ENCODE measurements at places on chromosomes 6 and 20.

GRCh38 chr6:110217266-110217665 lies 37.0 kb downstream of the CDC40 start:
- DNase-seq, result no peak

GRCh38 chr6:99611148-99611547 lies 4.5 kb downstream of the PRDM13 start:
- DNase-seq, result no peak

DNA sequence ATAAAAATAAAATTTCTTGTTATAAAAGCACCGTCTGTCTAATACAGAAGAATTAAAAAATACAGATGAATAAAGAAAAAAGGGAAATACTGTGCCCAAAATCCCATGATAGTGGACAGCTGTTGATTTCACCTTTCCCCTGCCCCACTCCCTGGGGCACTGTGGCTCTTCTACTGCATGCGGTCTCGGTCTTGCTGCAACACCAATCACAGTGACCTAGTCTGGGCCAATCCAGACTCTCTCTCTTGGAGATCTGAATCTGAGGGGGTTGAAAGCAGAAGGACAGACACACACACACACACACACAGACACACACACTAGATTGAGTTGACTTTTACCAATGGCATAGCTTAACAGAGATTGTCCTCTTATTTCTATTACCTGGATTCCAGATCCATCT lies 70.5 kb upstream of the FYN start:
- no peak for DNase-seq

DNA sequence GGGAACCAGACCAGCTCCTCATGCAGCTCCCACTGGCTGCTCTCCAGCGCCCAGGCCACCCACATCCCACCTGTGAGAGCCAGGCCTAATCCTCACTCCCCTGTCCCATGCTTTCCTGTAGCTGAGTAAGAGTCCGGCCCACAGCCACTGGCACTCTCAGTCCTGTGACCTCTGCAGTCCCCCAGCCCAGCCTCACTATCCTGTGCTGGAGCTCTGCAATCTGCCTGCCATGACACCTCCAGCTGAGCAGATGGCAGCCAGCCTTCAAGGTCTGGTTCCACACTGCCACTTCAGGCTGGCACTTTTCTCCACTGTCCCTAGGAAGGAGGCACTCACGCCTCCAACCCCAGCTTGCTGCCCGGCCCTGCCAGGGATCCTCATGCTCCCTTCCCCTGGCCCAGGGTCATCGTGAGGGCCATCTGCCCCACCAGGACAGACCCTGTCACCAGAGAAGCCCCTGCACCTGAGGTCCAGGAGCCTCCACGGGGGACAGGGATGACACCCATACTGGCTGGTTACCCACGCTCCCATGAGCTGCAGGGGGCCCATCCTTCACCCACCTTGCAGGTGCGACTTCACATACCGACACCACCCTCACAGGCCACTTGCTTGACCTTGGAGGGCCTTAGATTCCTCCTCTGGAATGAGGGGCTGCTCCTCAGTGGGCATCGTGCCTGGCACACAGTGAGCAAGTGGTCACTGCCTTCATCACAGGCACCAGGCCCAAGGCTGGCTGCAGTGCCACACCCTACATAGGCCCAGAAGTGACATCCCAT lies 100.1 kb downstream of the ASXL1 start:
- no peak for DNase-seq

DNA sequence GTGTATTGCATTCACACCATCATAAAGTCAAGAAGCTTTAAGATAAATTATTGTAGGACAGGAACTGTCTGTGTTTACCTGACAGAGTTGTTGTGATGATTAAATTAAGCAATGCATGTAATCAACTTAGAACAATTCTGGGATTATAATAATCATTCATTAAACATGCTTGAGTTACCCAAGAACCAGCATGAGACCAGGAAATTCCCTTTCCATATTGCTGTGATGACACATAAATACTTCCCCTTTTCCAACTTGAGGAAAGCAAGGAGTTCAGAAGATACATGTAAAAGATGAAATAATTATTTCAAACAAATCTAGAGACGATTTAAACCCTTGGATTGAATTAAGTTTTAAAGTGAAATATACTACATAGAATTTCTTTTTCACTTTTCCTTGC lies 404.4 kb downstream of the GJA1 start:
- no peak for DNase-seq

DNA sequence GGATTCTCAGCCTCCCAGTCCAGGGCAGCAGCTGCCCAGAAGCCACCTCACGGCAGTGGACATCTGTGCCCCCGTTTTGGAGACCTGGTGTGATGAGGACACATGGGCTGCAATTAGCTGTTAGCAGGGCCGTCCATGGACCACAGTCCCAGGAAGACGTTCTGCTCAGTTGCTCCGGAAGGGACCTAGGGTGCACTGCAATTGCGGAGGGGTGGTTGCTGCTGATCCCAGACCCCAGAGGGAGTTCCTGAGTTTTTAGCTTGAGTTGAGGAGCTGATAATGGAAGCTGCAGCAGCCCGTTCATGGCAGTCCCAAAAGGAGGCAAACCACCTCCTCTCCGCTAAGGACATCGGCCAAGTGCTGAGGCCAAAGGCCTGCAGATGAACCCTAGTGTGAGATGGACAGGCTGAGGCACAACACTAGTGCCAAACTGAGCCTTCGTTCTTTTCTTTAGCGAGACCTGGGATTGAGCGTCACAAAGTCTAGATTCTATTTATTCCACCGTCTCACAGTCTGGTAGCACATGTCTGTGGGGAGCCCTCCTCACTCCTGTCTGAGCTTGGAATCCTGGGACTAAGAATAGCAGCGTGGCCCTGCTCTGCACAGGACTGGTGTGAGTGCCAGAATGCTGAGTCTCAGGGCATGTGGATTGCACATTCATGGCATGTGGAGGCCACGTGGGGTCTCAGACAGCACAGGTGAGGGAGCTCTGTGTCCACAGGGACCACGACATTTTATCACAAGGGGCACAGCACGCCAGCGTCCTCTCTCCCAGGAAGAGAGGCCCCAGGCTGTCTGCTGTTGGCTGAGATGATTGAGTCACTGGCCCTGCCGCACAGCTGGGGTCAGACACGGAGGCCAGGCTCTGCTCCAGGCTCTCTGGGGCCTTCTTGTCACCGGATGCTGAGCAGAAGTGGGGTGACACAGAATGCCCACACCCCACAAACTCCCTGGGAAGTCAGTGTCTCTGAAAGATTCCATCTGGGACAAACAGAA lies 113.4 kb downstream of the PSMB1 start:
- no peak for DNase-seq

- no peak for DNase-seq
These were observed 24.4 kb downstream of the TBC1D20 start for GRCh38 chr20:437787-438486.

GRCh38 chr6:113433335-113433991 lies 423.7 kb upstream of the MARCKS start:
- DNase-seq, result no peak

- no peak for DNase-seq
These were observed 618.9 kb downstream of the HACE1 start for GRCh38 chr6:104240865-104241264.

- no peak for DNase-seq
These were observed 252.7 kb downstream of the UST start for GRCh38 chr6:148999501-148999900.

GRCh38 chr6:27209659-27210269 lies 37.7 kb upstream of the PRSS16 start:
- no peak for DNase-seq

DNA sequence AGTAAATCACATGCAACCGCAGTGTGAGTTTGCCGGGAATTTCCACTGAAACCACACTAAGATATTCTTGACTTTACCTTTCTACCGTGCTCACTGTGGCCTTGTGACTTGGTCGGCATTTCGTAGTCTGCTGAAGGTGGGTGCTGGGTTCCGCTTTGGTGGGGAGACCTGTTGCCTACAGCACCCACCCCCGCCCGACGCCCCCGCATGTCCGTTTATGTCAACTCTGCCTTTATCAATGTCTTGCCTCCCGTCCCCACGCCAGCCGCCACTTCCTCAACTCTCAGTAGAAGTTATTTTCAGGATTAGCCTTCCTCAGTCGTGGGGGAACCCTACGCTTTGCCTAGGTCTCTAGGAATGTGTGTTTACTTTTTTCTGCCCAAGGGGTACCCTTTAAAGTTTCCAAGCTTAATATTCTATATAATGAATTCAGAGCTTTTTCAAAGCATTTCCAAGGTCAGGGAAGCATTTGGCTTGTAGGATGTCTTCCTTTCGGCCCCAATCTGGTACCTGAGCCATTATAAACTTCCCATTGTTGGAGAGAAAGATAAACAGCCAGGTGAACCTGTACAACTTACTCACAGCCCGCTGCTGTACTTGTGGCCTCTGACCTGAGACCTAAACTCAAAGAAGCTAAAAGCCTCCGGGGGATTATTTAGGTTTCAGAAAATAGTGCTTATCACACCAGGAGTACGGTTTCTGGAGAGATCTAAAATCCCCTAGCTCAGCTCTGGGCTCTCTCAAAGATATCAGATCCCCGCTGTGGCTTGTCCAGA lies 54.2 kb downstream of the TBC1D7 start:
- DNase-seq, result peak; percentile 38

DNA sequence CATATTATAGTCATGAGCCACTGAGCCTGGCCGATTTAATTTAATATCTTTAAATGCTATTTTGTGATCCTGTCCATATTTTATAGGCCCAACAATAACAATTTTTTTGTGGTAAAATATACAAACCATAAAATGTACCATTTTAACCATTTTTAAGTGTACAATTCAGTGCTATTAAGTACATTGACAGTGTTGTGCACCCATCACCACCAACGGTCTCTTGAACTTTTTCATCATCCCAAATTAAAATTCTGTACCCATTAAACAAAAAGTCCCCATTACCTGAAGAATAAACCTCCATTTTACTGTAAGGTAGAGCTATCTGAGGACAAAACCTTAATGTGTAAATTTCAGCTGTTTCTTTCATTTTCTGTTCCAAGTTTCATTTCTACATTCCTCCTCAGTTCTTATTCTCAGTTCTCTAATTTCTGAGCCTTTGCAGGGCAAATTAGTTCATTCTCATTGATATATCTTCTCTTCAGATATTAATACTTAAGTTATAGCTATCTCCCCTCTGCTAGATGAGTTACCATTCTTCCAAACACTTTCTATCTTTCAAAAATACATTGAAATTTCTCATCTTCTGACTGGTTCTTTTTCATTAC lies 10.3 kb downstream of the MTO1 start:
- no peak for DNase-seq

DNA sequence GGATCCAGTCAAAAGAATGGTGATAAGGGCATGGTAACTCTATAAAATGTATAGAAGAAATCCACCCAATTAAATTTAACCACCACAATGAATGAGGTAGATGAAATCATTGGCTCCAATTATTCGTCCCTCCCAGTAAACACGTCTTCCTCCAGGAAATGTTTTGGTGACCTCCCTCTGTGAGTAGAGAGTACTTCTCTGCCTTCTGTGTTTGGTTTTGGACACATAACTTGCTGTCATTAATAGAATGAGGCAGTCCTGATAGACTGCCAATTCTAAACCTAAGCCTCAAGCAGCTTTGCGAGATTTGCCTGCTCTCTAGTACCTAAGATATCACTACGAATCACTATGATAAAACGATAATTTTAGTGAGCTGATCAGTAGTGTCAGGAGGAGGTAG lies 632.8 kb downstream of the HDGFL1 start:
- no peak for DNase-seq

GRCh38 chr20:59043698-59044097 lies 1.1 kb upstream of the PRELID3B start:
- no peak for DNase-seq

- DNase-seq, result no peak
These were observed 584.7 kb upstream of the SLC35B3 start for GRCh38 chr6:9020001-9020400.

DNA sequence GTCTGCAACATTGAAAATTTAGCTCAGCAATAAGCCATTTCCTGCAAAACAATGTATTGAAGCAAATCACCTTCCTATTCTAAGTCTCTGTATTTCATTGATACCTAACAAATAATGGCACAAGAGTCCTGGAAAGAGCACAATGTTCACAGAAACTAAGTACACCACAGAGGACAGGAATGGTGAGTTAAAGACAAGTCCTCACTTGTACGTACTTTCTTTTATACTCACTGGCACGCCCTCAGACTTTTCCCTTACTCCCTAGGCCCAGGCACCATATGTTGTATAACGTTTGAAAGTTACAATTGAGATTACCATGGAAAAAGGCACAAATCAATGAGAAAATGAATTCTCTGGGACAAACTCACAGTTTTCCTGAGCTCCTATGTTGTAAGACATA lies 683.0 kb upstream of the MANEA start:
- no peak for DNase-seq

DNA sequence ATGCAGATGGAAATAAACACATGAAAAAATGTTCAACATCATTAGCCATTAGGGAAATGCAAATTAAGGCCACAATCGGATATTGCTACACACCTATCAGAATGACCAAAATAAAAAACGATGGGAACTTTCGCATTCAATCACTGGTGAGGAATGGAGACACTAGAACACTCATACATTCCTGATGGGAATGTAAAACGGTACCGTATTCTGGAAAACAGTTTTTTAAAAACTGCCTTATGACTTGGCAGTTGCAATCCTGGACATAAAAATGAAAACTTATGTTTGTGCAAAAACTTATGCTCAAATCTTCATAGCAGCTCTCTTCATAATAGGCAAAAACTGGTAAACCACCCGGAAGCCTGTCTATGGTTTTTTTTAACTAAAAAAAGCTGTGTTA lies 146.0 kb downstream of the CEBPB start:
- no peak for DNase-seq

- no peak for DNase-seq
These were observed 927 bp downstream of the IL20RA start for GRCh38 chr6:137043710-137044365.

DNA sequence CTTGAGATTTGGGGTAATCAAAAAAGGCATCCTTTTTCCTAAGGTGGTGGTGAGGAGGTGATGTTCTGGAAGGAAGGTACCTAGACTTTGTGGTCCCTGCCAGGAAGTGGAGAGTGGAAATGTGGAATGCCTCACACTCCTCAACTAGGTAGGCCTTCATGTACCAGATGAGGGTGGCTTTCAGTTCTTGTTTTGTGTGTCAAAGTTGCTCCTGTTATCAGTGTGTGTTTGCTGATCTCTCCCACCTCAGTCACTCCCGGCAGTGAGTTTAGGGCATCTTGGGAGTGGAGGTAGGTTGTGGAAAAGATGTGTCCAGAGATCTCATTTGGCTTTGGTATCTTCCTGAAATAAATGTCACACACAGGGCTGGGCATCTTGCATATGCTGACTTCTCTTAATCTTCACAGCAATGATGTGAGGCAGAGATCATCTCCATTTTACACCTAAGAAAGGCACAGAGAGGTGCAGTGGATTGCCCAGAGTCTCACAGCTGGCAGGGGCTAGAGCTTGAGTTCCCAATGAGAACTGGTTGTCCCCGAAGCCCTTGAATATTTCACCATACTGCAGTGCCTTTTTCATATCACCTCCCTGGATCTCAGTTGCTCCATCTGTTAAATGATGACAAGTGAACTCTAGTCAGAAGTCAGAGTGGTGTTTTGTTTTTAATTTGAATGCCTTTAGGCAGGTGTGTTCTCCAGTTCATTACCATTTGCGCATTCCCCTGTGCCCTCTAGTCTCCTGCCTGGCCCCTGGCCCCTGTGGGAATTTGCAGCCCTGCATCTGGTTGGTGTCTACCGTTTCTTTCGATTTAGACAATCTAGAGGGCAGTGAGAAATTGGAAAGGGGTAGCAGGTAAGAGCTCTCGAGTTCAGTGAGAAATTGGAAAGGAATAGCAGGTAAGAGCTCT lies 2.9 kb downstream of the PKIG start:
- DNase-seq, result no peak

GRCh38 chr6:20866935-20867703 lies 332.9 kb downstream of the CDKAL1 start:
- DNase-seq, result no peak

GRCh38 chr6:163641706-163642105 lies 227.2 kb downstream of the QKI start:
- DNase-seq, result no peak
